ENCODE measurements at places on chromosomes 2 and 18. TPM values are rescaled to one million over a fixed set of nuclear protein-coding genes. Genes with fewer than 3 reads are reported as not detected.

Gene SPATA3
- total RNA-seq: not detected

Gene CHRNG
- not detected for total RNA-seq

Gene GALNT1
- 70.8 TPM for total RNA-seq

Gene PPP4R3B
- 28.9 TPM for total RNA-seq

Gene RAD51AP2
- total RNA-seq: not detected

Gene KCNF1
- 40.2 TPM for total RNA-seq

Gene HOXD9
- total RNA-seq: 1.3 TPM

Gene PLCD4
- 0.37 TPM for total RNA-seq

Gene SMCHD1
- total RNA-seq: 13.6 TPM

Gene CLASP1
- total RNA-seq: 15.9 TPM

Gene TRABD2A
- 12.8 TPM for total RNA-seq

Gene CFAP53
- 0.38 TPM for total RNA-seq

Gene ERMN
- not detected for total RNA-seq
